ENCODE measurements at places on chromosomes 6 and 20. TPM values are rescaled to one million over a fixed set of nuclear protein-coding genes. Genes with fewer than 3 reads are reported as not detected.

The ALDH5A1 gene
- 15.9 TPM for total RNA-seq

The AKAP7 gene
- 4.1 TPM for total RNA-seq

GRCh38 chr6:104633125-104633524, 226.6 kb downstream of the HACE1 start:
- H3K4me3 ChIP-seq, result no peak overlapping the region
- H3K27ac ChIP-seq, result no peak overlapping the region
- no peaks in the 10 kb centered on the region for H3K36me3 ChIP-seq
- no peaks in the 10 kb centered on the region for H3K27me3 ChIP-seq

The TREM1 gene
- total RNA-seq, result not detected

The BTBD9 gene
- 25.7 TPM for total RNA-seq

- peaks cover 16% of the 10 kb centered on the region for H3K4me1 ChIP-seq
- no peak overlapping the region for H3K4me3 ChIP-seq
- no peaks in the 10 kb centered on the region for H3K27me3 ChIP-seq
- H3K27ac ChIP-seq, result no peak overlapping the region
- DNase-seq, result no peak
- H3K36me3 ChIP-seq, result peaks cover 2% of the 10 kb centered on the region
Measured at GRCh38 chr6:161137839-161138542, 135.9 kb downstream of the AGPAT4 start.

Data from activated B cell treated with CpG ODN at 0.5 μM for 24 hours (primary cell).